ENCODE measurements at places on chromosomes 11 and 22. TPM values are rescaled to one million over a fixed set of nuclear protein-coding genes. Genes with fewer than 3 reads are reported as not detected.

GRCh38 chr11:79942090-79942489 lies 501.3 kb upstream of the TENM4 start:
- no peaks in the 10 kb centered on the region for H3K4me1 ChIP-seq
- no peaks in the 10 kb centered on the region for H3K27me3 ChIP-seq
- no peak for DNase-seq
- no peaks in the 10 kb centered on the region for H3K36me3 ChIP-seq

- H3K36me3 ChIP-seq = peaks cover 14% of the 10 kb centered on the region
- peak overlapping the region; percentile 78 for H3K27ac ChIP-seq
- peaks cover 59% of the 10 kb centered on the region for H3K4me1 ChIP-seq
- DNase-seq = no peak
- peak overlapping the region; percentile 79 for H3K4me3 ChIP-seq
These were observed 5.2 kb downstream of the APOL1 start for GRCh38 chr22:36257948-36258670.

- DNase-seq = no peak
- no peaks in the 10 kb centered on the region for H3K27me3 ChIP-seq
- H3K27ac ChIP-seq = no peak overlapping the region
- no peak overlapping the region for H3K4me3 ChIP-seq
These were observed 11.1 kb downstream of the PLAAT3 start for GRCh38 chr11:63603180-63603518.

DNA sequence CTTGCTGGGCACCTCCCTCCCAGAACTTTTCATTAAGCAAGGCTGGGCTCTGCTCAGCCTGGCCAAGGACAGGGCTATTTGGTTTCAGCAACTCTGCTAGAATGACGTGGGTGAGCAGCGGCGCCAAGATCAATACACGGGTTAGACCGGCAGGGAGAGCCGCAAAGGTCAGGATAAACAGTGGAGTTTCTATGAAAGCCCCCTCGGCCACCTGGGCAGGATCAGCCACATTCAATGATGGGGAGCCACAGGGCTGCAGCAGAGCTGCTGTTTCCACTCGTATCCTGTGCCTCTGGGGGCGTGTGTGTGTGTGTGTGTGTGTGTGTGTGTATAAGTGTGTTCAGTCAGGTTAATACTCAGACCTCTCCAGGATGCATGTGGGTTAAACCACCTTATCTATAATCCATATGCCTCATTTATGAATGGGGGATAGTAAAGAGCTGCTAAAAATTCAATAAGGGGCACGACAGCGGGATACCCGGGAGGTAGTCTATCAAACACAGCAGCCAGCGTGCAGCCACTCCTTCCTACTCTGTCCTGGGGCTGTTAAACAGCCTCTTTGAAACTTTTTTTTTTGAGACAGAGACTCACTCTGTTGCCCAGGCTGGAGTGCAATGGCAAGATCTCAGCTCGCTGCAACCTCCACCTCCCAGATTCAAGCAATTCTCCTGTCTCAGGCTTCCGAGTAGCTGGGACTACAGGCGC lies 34.8 kb downstream of the MYH9 start:
- H3K36me3 ChIP-seq = peaks cover 30% of the 10 kb centered on the region
- H3K4me3 ChIP-seq = peak overlapping the region; percentile 58
- H3K27ac ChIP-seq = peak overlapping the region; percentile 84
- H3K27me3 ChIP-seq = no peaks in the 10 kb centered on the region
- peaks cover 91% of the 10 kb centered on the region for H3K4me1 ChIP-seq

DNA sequence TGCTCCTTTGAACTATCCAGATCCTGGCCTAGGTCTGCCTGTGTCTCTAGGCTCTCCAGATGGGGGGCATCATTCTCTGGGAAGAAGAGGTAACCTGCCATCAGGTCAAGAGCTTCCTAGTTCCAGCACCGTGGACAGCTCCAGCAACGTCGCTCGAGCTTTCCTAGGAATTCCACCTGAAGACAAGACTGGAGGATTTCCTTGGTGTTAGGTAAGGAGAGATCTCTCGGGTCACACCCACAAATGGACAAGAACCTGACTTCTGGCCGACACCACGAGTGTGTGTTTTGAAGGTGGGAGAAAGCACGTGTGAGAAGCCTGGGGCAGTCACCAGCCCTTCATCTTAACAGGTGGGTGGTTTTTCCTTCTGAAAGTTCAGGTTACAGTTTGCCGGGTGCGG lies 1.2 kb downstream of the PRG3 start:
- H3K4me1 ChIP-seq = no peaks in the 10 kb centered on the region
- no peaks in the 10 kb centered on the region for H3K36me3 ChIP-seq
- peaks cover 21% of the 10 kb centered on the region for H3K27me3 ChIP-seq

DNA sequence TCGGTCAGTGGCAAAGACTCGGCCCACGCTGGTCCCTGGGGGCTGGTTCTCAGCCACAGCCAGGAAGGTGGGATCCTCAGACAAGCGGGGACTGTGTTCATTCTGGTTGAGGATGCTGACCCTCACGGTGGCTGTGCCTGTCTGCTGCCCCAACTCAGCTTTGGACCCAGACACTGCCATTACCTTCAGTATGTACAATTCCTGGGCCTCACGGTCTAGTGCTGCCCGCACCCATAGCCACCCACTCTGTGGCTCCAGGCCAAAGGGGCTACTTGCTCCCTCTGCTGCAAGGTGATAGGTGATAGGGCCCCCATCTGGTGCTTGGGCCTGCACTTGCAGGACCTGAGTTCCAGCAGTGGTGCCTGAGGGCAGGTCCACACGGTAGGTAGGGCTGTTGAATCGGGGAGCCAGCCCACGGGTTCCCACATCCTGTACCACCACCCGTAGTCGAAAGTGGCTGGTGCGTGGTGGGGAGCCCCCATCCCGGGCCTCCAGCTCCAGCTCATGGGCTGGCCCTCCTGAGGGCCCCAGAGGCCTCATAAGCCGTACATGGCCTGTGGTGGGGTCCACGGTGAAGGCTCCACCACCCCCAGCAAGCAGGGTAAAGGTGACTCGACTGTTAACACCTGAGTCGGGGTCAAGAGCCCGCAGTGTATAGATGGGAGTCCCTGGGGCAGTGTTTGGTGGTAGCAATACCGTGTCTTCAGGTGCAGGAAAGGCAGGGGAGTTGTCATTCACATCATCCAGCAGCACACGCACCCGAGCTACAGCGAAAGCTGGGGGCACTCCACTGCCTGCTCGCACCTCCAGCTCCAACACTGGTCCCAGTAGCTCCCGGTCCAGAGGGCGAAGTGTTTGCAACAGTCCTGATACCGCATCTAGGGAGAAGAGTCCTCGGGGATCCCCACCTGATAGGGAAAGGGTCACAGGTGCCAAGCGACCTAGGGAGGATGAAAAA lies 13.2 kb upstream of the TPP1 start:
- peak; percentile 28 for DNase-seq
- H3K27me3 ChIP-seq = no peaks in the 10 kb centered on the region
- no peaks in the 10 kb centered on the region for H3K36me3 ChIP-seq

DNA sequence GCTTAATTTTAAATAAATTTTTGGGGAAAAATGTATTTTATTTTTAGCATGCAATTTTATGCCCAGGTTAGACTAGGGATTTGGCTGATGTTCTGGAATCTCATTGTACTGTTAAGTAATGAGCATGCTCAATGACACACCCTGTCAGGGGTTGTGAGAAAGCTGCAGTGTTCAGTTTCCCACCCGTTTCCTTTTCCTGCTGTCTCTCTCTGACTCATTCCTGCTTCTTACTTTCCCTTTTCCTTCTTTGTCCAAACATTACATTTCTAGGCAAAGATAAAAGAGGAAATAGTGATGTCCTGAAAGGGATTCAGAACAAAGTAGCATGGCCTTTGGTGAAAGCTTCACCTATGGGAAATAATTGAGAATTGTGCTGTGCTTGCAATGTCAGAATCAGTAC lies 22.7 kb downstream of the OOSP3 start:
- H3K4me1 ChIP-seq = no peaks in the 10 kb centered on the region
- no peak overlapping the region for H3K4me3 ChIP-seq
- no peak overlapping the region for H3K27ac ChIP-seq
- H3K27me3 ChIP-seq = no peaks in the 10 kb centered on the region

- no peak overlapping the region for H3K27ac ChIP-seq
- peaks cover 28% of the 10 kb centered on the region for H3K4me1 ChIP-seq
- no peaks in the 10 kb centered on the region for H3K27me3 ChIP-seq
- H3K4me3 ChIP-seq = no peak overlapping the region
- no peak for DNase-seq
These were observed 16.1 kb downstream of the ACO2 start for GRCh38 chr22:41485033-41485432.

Gene C11orf91
- total RNA-seq = not detected

Gene TMPRSS4
- not detected for total RNA-seq

Gene PRSS23
- 0.65 TPM for total RNA-seq

Gene KRTAP5-10
- not detected for total RNA-seq

Gene TBX10
- not detected for total RNA-seq

Data from activated T-cell treated with anti-CD3 and anti-CD28 coated beads, Interleukin-2, amount 50 U/mL, for 72 hours (primary cell).